ENCODE measurements at places on chromosomes 1 and 21. TPM values are rescaled to one million over a fixed set of nuclear protein-coding genes. Genes with fewer than 3 reads are reported as not detected.

DNA sequence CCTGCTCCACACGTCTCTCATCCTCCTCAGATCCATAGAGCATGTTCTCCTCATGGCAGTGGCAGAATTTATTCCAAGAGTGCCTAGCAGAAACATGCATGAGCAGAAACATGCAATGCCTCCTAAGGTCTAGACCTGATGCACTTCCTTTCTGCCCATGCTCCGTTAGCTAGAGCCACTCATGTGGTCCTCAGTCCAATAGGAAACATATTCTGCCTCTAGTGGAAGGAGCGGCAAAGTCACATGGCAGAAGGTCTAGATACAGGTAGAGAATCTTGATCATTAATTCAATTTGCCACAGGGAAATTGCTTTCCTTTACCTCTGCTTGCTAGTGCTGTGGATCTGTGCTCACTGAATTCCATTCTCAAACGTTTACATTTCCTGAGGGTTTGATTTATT lies 130.4 kb downstream of the KIF26B start:
- DNase-seq, result no peak

The AADACL3 gene
- not detected for polyA plus RNA-seq

DNA sequence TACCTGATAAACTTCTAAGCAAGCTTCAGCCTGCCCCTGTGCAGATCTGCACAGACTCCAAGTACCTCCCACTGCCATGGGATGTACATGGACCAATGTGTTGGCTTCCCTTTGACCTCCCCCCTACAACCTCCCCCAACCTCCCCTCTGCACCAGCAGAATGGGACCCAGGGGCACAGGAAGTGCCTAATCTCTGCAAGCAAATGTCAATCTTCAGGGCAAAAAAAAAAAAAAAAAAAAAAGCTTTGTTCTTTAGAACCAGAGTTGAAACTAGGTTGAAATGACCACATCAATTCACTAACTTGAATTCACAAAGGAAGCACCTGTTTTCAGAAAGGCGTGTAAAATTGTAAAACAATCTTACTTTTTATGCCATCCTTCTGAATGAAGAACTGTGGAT lies 53.9 kb upstream of the TIAM1 start:
- DNase-seq, result no peak

The PADI4 gene
- 0.88 TPM for polyA plus RNA-seq

DNA sequence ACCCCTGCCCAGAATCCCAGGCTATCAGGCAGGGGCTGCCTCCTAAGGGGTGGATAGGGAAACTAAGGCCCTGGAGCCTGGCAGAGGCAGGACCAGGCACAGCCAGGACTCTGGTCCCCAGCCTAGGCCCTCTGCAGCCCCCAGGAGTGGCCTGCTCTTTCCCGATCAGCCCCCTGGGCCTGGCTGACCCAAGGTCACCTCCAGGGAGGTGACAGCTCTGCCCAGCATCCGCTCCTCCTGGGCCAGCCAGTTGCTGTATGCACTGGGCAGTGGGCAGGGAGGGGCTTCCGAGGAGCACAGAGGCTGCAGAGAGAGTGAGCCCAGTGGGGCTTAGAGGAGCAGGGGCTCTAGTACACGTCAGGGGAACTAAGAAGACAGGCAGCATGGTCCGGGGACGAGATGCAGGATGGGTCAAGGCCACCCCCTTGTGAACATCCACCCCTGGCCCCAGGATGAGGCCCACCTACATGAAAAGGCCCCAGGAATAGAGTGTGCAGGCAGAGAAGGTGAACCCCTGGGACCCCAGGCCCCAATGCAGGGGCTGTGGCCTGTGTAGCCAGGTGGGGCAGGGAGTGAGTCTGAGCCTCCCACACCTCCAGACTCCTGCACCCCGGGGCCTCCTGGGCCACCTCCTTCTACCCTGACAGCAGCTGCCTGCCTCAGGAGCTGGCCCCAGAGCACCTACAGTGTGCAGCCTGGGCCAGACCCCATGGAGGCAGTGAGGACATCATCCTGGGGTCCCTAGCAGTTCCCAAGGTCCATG lies 32.8 kb downstream of the WNT9A start:
- no peak for DNase-seq

The MNDA gene
- 4.5 TPM for polyA plus RNA-seq

DNA sequence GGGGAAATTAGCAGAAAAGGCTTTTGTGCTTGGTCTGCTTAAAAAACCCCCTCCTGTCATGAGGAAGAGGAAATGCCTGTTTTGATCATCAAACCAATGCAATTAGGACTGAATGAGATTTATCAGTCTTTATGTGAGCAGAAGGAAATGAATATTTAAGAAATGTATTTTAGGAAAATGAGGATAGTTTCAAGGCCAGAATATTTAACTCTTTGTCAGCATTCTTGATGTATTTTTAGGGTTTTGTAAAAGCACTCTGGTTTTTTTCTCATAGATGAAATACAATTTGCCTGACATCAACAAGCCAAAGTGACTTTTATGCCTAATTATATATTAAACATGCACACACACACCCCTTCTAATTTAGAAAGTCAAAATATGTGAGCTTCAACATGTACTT lies 213.8 kb downstream of the GRIK1 start:
- DNase-seq, result no peak

The HEYL gene
- 24.8 TPM for polyA plus RNA-seq

- DNase-seq, result no peak
Measured at GRCh38 chr1:224525411-224526040, 90.6 kb upstream of the CNIH3 start.

- DNase-seq, result no peak
Measured at GRCh38 chr1:197933016-197933415, 15.8 kb downstream of the LHX9 start.

The BCAN gene
- 0.18 TPM for polyA plus RNA-seq

The RAB3B gene
- 6.5 TPM for polyA plus RNA-seq

DNA sequence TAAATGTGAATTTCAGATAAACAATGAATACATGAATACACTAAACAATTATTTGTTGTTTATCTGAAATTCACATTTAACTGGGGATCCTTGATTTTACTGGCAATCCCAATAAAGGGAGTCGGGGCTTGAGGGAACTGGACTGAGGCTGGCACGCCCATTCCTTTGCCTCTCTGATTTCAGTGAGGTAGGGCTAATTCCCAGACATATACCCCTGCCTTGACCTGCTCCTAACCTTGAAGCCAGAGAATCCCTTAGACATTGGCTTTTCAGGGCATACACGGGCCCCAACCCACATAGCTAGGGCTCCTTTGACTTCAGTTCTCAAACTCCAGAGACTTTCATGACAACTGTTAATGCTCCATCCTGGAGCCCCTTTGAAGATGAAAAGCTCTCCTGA lies 10.8 kb upstream of the UTP25 start:
- DNase-seq, result no peak

- peak; percentile 55 for DNase-seq
Measured at GRCh38 chr21:42561762-42562650, 48.4 kb downstream of the SLC37A1 start.

GRCh38 chr1:158022554-158023312 lies 29.3 kb downstream of the KIRREL1 start:
- no peak for DNase-seq

DNA sequence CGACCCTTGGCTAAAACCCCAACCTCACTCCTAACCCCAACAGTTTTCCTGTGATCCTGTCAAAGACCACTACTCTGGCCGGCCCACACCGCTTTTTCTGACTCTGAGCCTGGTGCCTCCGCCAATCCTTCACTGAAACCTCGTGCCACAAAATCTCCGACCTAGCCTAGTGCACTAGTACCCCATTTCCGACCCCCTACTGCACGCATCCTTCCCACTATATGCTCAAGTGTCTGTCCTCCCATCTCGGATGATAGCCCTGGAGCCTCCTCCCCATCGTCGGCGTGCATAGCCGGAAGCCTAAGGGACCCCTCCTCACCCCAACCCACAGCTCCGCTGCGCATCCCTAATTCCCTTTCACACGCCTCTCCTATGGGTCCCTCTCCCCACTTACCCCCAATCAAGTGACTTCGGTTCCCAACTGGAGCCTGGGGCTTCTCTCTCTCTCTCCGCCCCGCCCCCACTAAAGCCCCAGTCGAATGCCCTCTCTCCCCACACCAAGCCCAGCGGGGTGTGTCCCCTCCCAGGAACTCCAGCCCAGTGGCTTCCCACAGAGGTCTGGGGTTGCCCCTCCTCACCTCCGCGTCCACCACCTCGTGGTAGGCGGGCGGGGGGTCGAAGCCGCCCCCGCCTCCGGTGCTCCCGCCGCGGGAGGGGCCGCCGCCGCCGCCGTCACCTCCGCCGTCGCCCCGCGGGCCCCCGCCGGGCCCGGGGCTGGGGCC lies 791 bp downstream of the USP24 start:
- DNase-seq, result peak; percentile 58

DNA sequence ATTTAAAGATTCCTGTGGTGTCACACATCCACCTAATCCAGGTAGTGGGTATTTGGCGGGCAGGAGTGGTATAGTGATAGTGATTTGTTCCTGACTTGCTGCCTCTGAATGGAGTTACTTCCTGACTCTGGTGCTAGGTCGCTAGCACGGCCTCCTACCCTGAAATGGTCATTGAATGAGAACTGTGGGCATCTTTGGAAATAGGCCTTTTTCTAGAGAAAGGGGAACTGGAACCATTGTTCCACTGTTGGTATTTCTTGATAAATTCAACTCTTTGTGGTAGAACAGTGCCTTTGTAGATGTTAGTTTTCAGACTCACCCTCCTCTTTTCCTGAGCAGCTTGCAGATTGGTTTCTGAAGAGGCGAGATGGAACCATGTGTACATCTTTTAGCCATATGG lies 1.5 kb downstream of the QSOX1 start:
- DNase-seq, result no peak

DNA sequence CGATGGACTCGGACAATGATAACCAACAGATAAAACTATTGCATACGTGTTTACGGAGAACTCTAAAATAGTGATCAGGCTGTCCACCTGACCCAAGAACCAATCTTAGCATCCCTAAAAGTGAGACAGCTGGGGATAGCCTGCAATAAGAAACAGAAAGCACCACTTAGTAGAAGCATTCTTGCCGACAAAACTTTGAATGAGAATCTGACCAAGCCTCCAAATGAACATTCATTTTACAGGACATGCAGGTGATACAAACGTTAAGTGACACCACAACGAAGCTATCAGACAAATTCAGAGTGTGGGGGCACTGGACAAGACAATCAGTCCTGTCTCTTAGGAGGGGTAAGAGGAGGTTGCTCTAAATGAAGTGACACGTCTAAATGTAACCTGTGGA lies 1.2 kb downstream of the PSMG1 start:
- DNase-seq, result no peak
